ENCODE measurements at places on chromosomes 4 and X.

DNA sequence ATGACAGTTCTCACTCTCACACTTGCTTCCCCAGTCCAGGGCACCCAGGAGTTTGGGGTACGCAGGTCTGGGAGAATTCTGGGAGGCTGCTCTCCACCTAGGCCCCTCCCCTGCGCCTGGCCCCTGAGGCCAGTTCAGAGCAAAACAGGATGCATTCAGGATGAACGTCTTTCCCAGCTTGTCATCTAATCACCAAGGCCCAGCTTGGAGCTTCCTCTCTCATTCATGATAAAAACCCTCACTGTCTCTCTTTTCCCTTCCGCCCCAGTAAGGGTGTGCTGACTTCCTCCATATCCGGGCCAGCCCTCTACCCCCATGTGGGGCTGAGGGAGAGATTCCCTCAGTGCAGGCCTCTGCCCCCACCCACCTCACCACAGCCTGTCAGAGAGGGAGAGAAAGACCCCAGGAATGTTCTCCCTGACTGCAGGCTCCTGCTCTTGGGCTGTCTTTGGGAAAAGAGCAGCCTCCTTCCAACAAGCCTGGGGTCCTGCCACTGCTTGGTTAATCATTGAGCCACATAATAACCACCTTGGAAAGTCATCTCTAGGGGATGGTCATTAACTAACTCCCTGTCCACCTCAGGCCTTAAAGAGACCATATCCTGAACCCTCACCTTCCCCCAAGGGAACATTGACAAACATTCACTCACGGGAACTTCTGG is 50.1 kb downstream of the STARD8 start:
- H3K36me3 ChIP-seq, result no peaks in the 10 kb centered on the region
- peaks cover 7% of the 10 kb centered on the region for H3K4me1 ChIP-seq
- no peak for DNase-seq
- no peak overlapping the region for H3K27ac ChIP-seq
- H3K27me3 ChIP-seq, result peaks cover 6% of the 10 kb centered on the region
- H3K4me3 ChIP-seq, result no peak overlapping the region

DNA sequence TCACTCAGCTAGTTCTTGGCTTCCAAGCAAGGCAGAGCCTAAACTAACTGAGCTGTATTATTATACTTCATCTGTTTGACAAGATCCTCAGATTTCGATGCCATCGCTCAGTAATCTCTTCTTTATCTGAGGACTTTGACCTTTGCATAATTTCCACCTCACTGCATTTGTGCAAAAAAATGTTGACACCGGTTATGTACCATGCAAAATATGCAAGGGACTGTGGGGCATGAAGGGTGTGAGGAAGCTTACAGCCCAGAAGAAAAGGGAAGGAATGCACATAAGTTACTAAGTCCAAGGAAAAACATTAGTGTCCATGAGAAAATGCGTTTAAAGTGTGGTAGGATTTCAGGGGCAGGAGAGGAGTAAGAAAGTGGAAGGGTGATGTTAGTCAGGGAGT is 295.4 kb downstream of the PACRGL start:
- no peak for DNase-seq
- H3K27ac ChIP-seq, result no peak overlapping the region
- no peak overlapping the region for H3K4me3 ChIP-seq
- H3K4me1 ChIP-seq, result no peaks in the 10 kb centered on the region

GRCh38 chr4:7330811-7331681 is 103.7 kb downstream of the PSAPL1 start:
- H3K36me3 ChIP-seq, result no peaks in the 10 kb centered on the region
- no peaks in the 10 kb centered on the region for H3K4me1 ChIP-seq
- DNase-seq, result no peak
- no peaks in the 10 kb centered on the region for H3K27me3 ChIP-seq

DNA sequence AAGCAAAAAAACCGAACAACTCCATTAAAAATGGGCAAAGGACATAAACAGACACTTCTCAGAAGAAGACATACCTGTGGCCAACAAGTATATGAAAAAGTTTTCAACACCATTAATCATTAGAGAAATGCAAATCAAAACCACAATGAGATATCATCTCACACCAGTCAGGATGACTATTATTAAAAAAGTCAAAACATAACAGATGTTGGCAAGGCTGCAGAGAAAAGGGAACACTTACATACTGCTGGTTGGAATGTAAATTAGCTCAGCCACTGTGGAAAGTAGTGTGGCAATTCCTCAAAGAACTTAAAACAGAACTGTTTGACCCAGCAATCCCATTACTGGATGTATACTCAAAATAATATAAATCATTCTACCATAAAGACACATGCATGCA is 436.3 kb downstream of the KLHL13 start:
- no peak for DNase-seq
- H3K27ac ChIP-seq, result no peak overlapping the region
- H3K27me3 ChIP-seq, result no peaks in the 10 kb centered on the region
- H3K4me3 ChIP-seq, result no peak overlapping the region

GRCh38 chr4:115433491-115433890 is 320.1 kb upstream of the NDST4 start:
- DNase-seq, result no peak
- no peaks in the 10 kb centered on the region for H3K27me3 ChIP-seq
- H3K36me3 ChIP-seq, result no peaks in the 10 kb centered on the region
- H3K27ac ChIP-seq, result no peak overlapping the region
- H3K4me1 ChIP-seq, result no peaks in the 10 kb centered on the region
